ENCODE measurements at places on chromosomes 12 and 14.

- DNase-seq: no peak
Measured at GRCh38 chr12:67386869-67387565, 117.9 kb downstream of the CAND1 start.

- no peak for DNase-seq
Measured at GRCh38 chr12:33427071-33427470, 12.5 kb downstream of the SYT10 start.

- no peak for DNase-seq
Measured at GRCh38 chr12:70157099-70157498, 86.1 kb upstream of the CNOT2 start.

- no peak for DNase-seq
Measured at GRCh38 chr14:21255385-21256101, 13.7 kb downstream of the HNRNPC start.

- no peak for DNase-seq
Measured at GRCh38 chr12:13350381-13350780, 153.9 kb downstream of the EMP1 start.

DNA sequence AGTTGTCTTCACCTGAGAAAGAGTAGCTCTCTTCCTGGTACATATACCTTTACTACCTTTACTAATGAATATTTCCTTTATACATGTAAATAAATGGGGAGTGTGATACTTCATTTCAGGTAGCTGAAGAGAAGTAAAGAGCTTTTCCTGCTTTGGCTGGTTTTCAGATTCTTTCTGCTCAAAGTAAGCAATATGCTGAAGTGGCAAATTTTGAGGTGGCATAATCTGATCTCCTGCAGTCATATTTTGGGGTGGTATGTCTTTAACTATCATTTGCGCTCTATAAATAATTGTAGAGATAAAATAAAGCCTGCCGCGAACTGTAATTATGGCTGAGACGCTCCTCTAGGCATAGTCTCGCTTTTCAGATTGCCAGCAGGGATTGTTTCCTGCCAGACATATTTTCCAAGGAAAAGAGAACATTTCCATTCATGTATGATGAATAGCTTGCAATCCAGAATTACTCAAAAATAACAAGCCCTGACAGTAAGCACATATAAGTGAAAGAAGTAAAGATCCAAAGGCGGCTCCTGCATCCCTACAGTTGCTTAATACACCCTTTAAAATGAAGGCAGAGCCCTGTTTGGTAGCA lies 200.7 kb downstream of the C12orf50 start:
- DNase-seq: no peak

- DNase-seq: no peak
Measured at GRCh38 chr12:123681605-123682004, 10.7 kb downstream of the TCTN2 start.

DNA sequence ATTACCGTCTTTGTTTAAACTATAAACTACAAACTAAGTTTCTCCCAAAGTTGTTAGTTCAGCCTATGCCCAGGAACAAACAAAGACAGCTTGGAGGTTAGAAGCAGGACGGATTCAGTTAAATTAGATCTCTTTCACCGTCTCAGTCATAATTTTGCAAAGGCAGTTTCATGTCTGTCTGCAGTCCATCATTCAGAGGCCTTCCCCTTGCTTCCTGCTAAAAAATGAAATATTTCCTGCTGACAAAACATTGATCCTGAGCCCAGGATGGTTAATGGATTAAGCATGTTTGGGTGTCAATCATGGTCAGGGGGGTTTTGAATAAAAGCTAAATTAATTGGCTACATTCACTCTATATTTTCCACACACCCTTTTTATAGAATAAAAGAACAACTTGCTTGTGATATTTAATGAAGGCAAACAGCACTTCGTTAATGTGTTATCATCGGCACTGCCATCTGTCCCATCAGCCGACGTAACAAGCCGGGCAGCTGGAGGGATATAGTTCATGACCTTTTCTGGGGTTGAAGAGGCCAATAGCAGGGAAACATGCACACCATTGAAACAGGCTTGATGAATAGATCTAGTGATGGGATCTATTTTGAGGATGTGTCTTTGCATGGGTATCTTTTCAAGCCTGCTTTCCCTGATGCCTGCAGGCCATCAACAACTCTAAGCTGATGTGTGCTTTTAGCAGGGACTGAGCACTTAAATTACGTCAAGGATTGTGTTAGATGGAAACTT lies 521.3 kb upstream of the TMEM132C start:
- DNase-seq: no peak

DNA sequence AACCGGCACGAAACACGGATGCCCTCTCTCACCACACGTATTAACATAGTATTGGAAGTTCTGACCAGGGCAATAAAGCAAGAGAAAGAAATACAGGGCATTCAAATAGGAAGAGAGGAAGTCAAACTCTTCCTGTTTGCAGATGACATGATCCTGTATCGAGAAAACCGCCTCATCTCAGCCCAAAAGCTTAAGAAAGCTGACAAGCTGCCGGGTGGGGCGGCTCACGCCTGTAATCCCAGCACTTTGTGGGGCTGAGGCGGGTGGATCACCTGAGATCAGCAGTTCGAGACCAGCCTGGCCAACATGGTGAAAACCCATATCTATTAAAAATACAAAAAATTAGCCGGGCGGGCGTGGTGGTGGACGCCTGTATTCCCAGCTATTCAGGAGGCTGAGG lies 17.7 kb downstream of the OR6S1 start:
- no peak for DNase-seq

GRCh38 chr14:75579338-75579864 lies 981 bp downstream of the FLVCR2 start:
- DNase-seq: no peak

- no peak for DNase-seq
Measured at GRCh38 chr12:60072911-60073310, 477.1 kb downstream of the SLC16A7 start.

DNA sequence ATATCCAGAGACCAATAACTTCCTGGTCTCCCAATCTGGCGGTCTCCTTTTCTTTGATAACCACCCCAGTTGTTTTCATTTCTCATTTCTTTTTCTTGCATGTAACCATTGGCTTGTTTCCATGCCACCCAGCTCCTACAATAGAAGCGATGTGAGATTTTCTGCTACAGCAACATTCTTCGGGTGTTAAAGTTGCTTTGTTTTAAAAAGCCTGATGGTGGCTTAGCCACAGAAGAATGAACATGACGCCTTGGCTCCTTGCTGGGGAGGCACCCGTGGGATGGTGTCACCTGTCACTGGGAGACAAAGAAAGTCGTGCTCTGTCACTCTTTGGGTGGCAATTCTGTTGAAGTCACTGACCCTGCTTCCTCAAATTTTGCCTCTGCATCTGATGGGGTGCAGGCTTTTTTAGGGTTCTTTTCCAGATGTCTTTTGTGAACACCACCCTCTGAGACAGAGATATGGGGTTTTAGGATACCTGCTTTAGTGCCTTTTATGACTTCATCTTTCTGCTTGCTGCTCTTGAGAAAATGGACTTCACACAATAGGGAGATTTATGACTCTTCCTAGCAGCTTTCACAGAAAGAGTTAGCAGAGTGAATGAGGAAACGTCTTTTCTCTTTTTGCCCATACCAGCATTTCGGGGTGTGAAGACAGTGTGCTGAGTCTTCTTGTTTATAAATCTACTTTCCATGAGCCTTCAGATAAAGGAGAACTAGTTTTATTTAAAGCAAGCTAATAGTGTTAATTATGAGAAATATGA lies 265.3 kb upstream of the TBX3 start:
- no peak for DNase-seq

DNA sequence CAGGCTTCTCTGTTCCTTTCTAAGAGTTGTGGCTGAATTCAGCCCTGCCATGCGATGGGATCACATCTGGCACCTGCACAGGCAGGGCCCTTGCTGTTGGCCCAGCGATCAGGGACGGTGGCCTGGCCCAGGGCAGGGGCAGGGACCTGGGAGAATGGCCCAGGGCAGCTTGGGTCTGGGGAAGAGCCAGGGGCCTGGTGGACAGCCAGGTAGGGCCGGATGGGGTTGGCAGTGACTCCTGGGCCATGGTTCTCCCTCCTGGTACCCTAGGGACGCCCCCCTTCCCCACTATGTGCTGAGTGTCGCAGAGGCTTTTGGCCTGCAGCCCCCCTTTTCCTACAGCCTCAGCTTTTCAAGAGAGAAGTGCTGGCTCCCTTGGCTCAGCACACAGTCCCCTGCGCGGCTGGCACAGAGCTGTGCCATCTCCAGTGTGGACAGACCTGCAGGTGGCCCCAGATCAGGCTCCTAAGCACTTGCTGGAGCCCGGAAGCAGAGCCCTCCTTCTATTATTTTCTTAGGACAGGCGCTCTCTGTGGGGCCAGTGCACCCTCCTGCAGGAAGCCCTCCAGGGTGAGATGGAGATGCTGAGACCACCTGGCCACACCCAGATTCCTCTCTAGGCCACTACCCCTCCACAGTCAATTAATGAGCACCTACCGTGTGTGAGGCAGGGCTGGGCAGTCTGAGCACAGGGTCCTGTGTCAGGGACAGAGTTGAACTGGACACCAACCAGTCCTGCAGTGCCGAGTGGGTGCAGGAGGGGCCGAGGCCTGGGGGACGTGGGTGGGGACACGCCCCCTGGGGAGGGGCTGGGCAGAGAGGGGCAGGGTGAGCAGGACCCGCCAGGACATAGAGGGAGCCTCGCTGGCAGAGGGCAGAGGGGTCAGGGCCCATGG lies 267.6 kb downstream of the ADGRD1 start:
- no peak for DNase-seq

GRCh38 chr12:42652048-42652447 lies 62.5 kb upstream of the PRICKLE1 start:
- DNase-seq: no peak

DNA sequence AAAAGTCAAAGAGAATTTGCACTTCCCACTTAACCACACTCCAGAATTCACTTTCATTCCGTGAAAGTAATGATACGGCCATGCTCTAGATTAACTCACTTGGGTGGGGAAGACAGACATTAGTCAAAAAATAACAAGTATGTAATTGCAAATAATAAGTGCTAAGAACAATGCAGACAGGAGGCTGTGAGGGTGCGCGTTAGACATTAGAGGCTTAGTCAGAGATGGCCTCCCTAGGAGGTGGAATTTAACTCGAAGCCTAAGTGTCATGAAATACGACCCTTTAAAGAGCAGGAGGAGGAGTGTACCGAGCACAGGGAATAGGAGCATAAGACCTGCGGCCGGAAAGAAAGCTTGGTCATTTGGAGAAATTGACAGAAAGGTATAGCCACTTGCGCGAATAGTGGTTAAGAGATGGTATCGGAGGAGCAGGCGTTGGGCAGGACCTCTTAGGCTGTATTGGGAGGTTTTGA lies 628 bp downstream of the SNRPF start:
- DNase-seq: peak; percentile 5

- no peak for DNase-seq
Measured at GRCh38 chr12:597926-598568, 65.2 kb downstream of the NINJ2 start.

DNA sequence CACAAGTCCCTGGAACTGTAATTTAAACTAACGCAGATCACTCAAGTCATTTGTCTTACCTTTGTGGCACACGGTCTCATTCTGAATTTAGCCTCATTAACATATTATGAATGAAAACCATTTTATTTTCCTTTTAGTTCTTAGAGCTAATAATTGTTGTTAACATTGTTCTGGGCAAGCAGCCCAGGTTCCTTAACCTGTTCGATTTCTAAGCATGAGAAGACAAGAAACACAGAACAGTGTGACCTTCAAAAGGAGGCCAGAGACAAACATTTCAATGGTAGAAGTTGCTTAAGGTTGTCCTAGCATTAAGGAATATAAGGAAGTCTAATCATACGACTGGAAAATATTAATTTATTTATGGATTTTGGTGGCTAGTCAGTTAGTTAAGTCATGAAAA lies 35.2 kb downstream of the PIWIL1 start:
- no peak for DNase-seq

- DNase-seq: no peak
Measured at GRCh38 chr12:46590991-46591703, 218.6 kb upstream of the SLC38A2 start.

DNA sequence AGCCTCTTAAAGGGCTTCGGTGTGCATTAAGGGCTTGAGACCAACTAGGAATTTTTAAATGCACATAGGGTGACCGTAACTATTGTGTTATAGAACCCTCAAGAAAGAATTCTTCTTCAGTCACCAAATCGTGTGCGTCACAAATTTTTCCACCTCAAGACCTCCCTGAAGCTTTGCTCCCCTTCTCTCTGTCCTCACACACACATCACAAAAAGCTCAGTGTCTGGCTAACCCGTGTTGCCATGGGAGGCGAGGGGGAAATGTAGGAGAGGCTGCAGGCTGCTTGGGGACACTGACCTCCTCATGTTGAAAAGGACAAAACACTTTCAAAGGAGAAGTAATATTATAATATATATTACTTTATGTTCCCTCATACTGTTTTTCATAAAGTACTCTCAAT lies 10.6 kb downstream of the SSPN start:
- no peak for DNase-seq

DNA sequence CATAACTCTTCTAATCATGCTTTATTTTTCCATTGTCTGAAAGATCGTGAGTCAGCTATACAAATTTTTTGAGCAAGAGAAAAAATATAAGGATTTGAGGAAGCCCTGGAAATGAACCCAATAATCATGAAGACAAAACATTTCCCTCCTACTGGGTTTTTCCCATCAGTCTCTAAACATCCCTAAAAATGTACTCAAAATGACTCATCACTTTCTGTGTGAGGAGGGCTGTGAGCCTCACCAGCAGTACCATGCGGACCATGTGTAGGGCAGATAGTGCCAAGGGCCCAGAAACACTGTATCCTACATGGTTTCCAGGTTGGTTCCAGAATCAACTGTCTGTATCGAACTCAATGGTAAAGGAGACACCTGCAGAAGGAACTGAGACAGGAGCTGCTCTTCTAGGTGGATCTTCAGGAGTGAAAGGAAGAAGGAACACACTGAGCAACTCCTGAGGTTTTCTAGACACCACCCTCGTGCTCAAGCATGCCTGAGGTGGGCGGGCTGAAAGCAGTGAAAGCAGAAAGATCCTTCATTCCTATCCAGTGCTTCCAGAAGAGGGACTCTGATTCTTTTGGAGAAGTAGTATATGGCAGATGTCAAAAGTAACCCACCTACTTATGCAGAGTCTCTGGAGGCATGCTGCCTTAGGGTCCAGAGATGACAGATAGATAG lies 48.6 kb upstream of the RHOJ start:
- no peak for DNase-seq

DNA sequence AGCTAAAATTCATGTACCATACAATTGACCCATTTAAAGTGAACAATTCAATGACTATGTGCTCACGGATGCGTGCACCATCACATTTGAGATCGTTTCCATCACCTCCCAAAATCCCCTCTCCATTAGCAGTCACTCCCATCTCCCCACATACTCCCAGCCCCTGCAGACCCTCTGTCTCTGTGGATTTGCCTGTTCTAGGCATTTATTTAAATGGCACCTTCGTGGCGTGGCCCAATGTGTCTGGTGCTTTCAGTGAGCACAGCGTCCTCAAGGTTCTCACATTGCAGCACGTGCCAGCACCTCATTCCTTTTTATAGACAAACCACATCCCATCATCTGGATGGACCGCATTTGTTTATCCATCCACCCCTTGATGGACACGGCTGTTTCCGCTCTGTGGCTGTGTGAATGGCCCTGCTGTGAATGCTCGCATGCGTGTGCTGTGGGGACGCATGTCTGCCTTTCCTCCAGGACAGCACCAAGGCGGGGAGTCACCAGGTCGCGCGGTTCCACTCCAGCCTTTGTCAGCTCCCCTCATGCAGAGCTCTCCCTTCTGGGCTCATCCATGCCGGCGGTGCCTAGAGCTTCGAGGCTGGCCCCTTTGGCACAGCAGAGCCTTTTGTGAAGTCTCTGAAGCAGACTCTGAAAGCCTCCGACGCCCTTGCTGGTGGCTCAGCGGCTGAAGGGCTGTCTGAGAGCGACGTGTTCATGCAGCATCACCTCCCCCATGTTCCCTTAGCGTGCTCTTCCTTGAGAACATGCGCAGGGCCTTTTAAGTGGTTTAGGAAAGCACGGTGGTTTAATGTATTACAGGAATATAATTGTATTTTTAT lies 184.4 kb downstream of the KIF26A start:
- no peak for DNase-seq
